RWPE2 (cell line): ENCODE measurements at places on chromosomes 7 and 10.

DNA sequence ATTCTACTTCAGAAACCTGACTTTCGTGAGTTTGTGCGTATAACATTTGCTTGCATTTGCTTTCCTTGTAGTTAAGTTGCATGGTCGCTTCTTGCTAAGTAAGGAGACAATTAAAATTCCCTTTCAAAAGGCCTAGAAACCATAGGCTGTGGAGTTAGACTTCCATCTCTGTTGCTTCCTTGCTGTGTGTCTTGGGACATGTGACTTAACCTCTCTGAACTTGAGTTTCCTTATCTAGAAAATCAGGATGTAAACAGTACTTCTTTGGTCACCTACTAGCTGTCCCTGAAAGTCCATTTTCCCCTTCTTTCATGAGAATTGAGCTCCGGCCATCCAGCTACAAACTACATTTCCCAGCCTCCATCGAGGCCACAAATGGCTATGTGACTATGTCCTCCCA, 89.2 kb downstream of the ITIH5 start:
- H3K36me3 ChIP-seq = no peaks in the 10 kb centered on the region
- H3K27ac ChIP-seq = no peak overlapping the region
- no peak overlapping the region for H3K4me3 ChIP-seq
- no peak for DNase-seq
- no peaks in the 10 kb centered on the region for H3K27me3 ChIP-seq
- no peaks in the 10 kb centered on the region for H3K4me1 ChIP-seq

DNA sequence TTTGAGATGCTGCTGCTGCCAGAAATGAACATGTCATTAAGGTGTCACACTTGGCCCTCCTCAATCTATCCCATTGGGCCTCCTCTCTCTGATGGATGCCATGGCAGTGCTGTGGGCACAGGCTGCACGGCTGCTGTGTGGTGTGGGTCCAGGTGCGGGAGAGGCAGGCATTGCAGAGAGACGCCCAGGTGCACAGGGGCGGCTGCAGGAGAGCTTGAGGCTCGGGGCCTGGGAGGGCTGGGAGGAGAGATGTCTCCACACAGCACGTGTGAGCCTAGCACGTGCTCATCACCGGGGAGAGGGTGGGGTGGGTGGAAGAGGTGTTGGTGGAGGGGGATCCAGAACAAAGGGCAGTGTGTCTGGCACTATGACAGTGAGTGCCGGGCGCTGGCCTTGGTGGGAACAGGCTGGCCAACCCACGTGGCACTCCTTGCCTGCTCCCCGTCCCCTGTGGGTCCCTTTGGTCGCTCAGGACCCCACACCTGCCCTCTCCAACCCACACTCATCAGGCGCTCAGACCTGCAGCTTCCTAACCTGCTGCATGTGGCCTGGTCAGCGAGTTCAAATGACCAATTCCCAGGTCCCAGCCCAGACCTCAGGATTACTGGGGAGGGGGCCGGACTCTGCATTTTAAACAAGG, 39.9 kb upstream of the BNIP3 start:
- H3K4me3 ChIP-seq = no peak overlapping the region
- peaks cover 13% of the 10 kb centered on the region for H3K27me3 ChIP-seq
- no peak for DNase-seq

GRCh38 chr10:27225642-27226257, 14.8 kb downstream of the ACBD5 start:
- no peak overlapping the region for H3K4me3 ChIP-seq
- peaks cover 51% of the 10 kb centered on the region for H3K36me3 ChIP-seq
- no peak overlapping the region for H3K27ac ChIP-seq
- DNase-seq = no peak
- H3K4me1 ChIP-seq = no peaks in the 10 kb centered on the region
- no peaks in the 10 kb centered on the region for H3K27me3 ChIP-seq

DNA sequence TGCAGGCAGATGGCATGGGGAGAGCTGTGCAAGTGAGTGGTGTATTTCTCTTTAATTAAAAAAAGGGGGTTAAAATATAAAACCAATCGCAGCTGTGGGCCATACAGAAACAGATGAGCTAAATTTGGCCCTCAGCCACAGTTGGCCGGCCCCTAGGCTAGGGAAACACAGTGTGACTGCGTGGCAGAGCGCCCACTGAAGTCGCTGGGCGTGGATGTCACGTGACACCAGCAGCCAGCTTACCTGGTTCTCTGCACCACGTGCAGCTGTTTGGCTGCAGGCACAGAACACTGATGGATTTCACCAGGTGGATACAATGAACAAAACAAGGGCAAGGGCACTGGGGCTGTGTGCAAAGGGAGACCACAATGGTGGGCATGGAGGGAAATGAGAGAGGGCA, 119.3 kb upstream of the ZNF746 start:
- DNase-seq = no peak
- H3K4me3 ChIP-seq = no peak overlapping the region
- no peaks in the 10 kb centered on the region for H3K27me3 ChIP-seq
- no peak overlapping the region for H3K27ac ChIP-seq
- peaks cover 75% of the 10 kb centered on the region for H3K36me3 ChIP-seq

GRCh38 chr7:75957021-75957736, 37.2 kb downstream of the TMEM120A start:
- no peak overlapping the region for H3K27ac ChIP-seq
- H3K36me3 ChIP-seq = peaks cover 18% of the 10 kb centered on the region; the same call in 1 of the 2 replicates
- H3K4me3 ChIP-seq = no peak overlapping the region
- H3K27me3 ChIP-seq = no peaks in the 10 kb centered on the region

DNA sequence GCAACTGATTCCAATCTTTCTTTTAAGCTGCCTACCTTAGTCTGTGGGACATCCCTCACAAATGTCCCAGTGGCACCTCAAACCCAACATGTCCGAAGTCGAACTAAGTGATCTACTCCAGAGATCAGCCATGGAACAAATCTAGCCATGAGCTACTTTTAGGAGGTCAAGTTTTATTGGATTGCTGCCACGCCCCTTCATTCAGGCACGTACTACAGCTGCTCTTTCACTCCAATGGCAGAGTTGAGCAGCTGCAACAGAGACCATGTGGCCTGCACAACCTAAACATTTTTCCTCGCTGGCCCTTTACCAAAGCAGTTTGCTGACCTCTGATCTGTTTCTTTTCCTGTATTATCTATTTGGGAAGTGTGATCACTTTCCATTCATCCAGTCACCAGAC, 192.4 kb upstream of the CDCA7L start:
- no peaks in the 10 kb centered on the region for H3K4me1 ChIP-seq
- no peak overlapping the region for H3K27ac ChIP-seq
- DNase-seq = no peak
- no peak overlapping the region for H3K4me3 ChIP-seq
- H3K36me3 ChIP-seq = peaks cover 11% of the 10 kb centered on the region; the same call in 1 of the 2 replicates
- no peaks in the 10 kb centered on the region for H3K27me3 ChIP-seq

GRCh38 chr7:127487381-127487780, 94.9 kb upstream of the ZNF800 start:
- H3K27ac ChIP-seq = no peak overlapping the region
- H3K4me3 ChIP-seq = no peak overlapping the region
- DNase-seq = no peak
- no peaks in the 10 kb centered on the region for H3K4me1 ChIP-seq
- no peaks in the 10 kb centered on the region for H3K27me3 ChIP-seq
